ENCODE measurements at places on chromosomes 4 and X.
A peak's percentile ranks its signal among the peaks of the same experiment; 100 is the strongest.

DNA sequence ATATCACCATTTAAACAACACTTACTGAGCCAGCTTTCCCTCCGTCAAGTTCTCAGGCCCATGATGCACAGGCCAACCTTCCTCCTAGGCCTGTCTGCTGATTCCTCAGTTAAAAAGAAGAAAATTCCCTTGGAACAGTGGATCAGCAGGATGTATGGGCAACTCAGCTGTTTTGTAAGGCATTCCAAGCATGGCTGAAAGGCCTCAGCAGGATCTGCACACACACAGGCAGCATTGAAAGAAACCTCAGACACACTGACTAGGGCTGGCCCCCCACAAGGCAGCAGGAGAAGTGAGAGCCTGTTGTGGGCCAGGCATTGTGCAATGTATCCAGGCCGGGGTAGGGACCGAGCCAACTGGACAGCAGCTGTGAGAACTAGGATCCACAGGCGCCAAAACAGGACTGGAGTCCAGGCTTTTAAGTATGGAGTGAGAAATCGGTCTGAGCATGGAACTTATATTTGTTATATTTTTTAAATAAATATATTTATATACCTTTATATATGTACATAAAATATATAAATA lies 171.4 kb downstream of the NWD2 start:
- no peaks in the 10 kb centered on the region for H3K27me3 ChIP-seq
- no peaks in the 10 kb centered on the region for H3K4me1 ChIP-seq
- H3K27ac ChIP-seq, result no peak overlapping the region

DNA sequence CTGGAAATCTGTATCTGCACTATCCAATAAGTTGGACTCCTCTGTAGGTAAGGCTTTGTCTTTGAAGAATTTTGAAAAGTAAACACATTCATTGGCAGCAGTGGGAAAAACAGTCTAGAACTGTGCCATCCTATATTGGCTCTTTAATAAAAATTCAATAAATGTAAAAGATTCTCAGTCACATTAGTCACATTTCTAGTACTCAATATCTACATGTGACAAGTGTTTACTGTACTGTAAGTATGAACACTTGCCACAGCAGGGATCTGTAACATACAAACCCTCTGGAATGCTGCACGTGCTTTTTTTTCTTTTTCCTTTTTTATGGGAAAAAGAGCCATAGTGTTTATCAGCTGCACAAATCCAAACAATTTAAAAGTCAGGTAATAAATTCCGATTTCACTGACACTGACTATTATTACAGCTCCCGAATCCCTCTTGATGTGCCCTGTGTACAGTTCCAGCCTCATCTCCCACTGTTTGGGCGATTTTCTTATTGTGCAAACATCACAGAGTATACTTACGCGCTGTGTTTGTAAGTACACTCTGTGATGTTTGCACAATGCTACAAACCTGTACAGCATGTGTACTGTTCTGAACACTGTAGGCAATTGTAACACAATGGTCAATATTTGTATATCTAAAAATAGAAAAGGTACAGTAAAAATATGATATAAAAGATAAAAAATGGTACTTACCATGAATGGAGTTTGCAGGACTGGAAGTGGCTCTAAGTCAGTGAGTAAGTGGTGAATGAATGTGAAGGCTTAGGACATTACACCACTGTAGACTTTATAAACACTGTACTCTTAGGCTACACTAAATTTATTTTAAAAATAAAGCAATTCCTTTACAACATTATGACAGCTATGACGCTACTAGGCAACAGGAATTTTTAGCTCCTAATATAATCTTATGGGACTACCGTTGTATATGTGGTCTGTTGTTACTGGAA lies 8.7 kb downstream of the PYURF start:
- no peaks in the 10 kb centered on the region for H3K27me3 ChIP-seq
- H3K4me1 ChIP-seq, result no peaks in the 10 kb centered on the region
- DNase-seq, result no peak
- peaks cover under 1% of the 10 kb centered on the region for H3K36me3 ChIP-seq
- no peak overlapping the region for H3K4me3 ChIP-seq
- H3K27ac ChIP-seq, result no peak overlapping the region

- H3K4me3 ChIP-seq, result no peak overlapping the region
- H3K27ac ChIP-seq, result no peak overlapping the region
- DNase-seq, result no peak
- no peaks in the 10 kb centered on the region for H3K4me1 ChIP-seq
- no peaks in the 10 kb centered on the region for H3K27me3 ChIP-seq
Measured at GRCh38 chr4:47669946-47670345, 167.9 kb downstream of the CORIN start.

- H3K36me3 ChIP-seq, result peaks cover 5% of the 10 kb centered on the region
- peaks cover 5% of the 10 kb centered on the region for H3K4me1 ChIP-seq
- H3K27ac ChIP-seq, result no peak overlapping the region
- H3K4me3 ChIP-seq, result peak overlapping the region; percentile 48
- no peaks in the 10 kb centered on the region for H3K27me3 ChIP-seq
Measured at GRCh38 chr4:143558823-143559756, 45.6 kb downstream of the SMARCA5 start.

GRCh38 chrX:69568828-69569227 lies 47.1 kb upstream of the EDA start:
- no peak overlapping the region for H3K4me3 ChIP-seq
- H3K4me1 ChIP-seq, result no peaks in the 10 kb centered on the region
- H3K36me3 ChIP-seq, result no peaks in the 10 kb centered on the region
- H3K27ac ChIP-seq, result no peak overlapping the region
- H3K27me3 ChIP-seq, result no peaks in the 10 kb centered on the region

DNA sequence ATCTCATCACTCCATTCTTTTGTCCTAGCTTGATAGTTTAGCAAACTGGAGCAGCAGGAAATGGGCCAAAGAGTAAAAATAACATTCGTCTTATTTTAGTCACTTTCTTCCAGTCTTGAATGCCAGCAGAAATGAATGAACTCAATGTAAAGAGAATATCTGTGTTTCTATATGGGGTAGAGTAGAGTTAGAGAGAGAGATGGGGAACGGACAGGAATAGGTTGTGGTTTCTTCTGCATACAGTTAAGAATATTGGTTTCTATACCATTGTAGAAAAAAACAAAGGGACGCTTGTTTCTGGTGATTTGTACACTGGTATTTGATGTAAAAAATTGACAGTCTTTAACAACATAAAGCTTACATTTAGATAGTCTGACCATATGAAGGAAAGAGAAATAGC lies 8.9 kb downstream of the GPR174 start:
- DNase-seq, result no peak
- H3K36me3 ChIP-seq, result no peaks in the 10 kb centered on the region
- no peak overlapping the region for H3K4me3 ChIP-seq
- peaks cover 9% of the 10 kb centered on the region for H3K4me1 ChIP-seq

DNA sequence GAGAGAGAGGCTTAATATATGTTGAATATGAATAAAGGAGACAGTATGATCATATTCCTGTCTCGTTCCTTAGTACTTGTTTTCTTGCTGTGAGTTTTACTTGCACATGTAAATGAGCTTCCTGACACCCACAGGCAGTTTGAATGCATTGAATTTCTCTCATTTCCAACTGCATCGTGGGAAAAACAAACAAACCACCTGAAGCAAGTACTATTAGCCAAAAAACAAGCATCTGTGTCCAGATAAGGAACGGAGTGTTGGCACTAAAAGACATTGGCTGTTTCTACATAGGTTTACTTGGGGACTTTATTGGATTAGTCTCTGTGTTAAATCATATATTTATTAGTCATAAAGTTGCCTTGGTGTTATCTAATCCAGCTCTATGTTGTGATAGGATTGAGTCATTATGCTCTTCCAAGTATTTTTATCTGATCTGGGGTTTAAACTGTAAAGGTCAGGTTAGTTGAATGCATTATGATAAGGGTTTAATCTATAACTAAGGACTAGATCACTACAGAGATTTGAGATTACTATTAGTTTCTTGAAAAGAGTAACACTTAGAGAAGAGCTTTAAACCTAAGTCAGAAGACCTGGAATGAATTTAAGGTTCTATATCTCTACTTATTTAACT lies 339.0 kb upstream of the SPANXN4 start:
- no peaks in the 10 kb centered on the region for H3K27me3 ChIP-seq
- no peak overlapping the region for H3K4me3 ChIP-seq
- no peak for DNase-seq
- no peaks in the 10 kb centered on the region for H3K4me1 ChIP-seq
- no peak overlapping the region for H3K27ac ChIP-seq

GRCh38 chr4:83115000-83115399 lies 471 bp upstream of the PLAC8 start:
- peaks cover 10% of the 10 kb centered on the region for H3K4me1 ChIP-seq
- no peak overlapping the region for H3K4me3 ChIP-seq
- H3K36me3 ChIP-seq, result no peaks in the 10 kb centered on the region
- no peaks in the 10 kb centered on the region for H3K27me3 ChIP-seq

DNA sequence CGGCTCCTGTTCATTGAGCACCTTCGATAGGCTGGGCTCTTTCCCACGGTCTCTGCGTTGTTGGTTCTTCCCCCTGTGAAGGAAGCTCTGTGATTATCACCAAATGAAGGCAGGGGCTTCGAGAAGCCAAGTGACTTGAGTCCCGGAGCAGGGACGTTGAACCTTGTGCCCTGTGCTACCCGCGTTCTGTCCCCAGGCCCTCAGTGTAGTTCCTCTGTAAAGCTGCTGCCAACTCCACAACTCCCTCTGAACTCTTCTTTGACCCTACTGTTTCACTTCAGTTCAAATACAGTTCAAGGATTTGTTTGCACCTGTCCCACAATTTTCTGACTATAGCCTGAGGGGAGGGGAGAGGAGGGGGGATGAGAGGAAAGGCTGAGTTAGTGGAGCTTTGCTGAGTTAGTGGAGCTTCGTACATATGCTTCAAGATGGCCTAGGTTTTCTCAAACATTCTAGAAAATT lies 635 bp upstream of the PHF8 start:
- H3K27ac ChIP-seq, result peak overlapping the region; percentile 99
- no peak for DNase-seq

GRCh38 chr4:129822701-129823100 lies 726.7 kb downstream of the C4orf33 start:
- no peak overlapping the region for H3K27ac ChIP-seq
- H3K36me3 ChIP-seq, result no peaks in the 10 kb centered on the region
- H3K4me1 ChIP-seq, result no peaks in the 10 kb centered on the region
- no peak overlapping the region for H3K4me3 ChIP-seq

DNA sequence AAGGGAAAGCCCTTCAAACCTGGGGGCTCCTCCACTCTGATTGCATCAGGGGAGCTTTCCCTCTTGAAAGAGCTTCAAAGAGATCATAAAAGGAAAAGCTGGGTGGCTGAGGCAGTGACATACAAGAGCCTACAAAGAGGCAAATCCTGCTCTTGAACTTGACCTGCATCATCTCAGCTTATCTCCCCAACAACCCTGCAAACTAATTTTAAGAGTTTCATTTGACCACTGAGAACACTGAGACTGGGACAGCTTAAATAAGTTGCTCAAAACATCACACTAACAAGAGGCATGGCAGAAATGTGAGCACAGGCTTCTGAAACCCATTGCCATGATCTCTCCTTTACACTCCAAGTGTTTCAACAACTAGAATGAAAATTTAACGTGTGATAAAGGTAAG lies 101.6 kb upstream of the PPARGC1A start:
- no peak overlapping the region for H3K27ac ChIP-seq
- DNase-seq, result no peak
- H3K36me3 ChIP-seq, result no peaks in the 10 kb centered on the region
- H3K4me1 ChIP-seq, result no peaks in the 10 kb centered on the region
- no peaks in the 10 kb centered on the region for H3K27me3 ChIP-seq

DNA sequence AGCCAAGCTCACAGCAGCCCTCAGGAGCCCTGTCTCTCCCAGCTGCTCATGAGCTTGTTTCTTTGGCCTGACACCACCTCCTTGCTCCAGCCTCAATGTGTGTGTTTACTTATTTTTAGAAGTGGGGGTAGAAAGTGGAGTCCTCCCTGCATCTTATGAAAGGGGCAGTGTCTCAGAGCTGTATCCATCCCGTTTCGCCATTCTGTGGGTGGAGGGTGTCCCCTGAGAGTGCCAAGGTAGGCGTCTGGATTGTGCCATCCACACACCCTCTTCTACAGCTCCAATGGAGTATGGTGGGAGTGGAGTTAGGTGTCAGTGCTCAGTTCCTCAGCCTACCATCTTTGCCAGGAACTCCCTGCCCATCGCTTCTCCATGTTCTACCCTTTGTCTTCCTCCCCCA lies 8.3 kb downstream of the SPON2 start:
- no peaks in the 10 kb centered on the region for H3K36me3 ChIP-seq
- H3K4me3 ChIP-seq, result no peak overlapping the region
- H3K27me3 ChIP-seq, result peaks cover 21% of the 10 kb centered on the region
- DNase-seq, result no peak

- H3K4me1 ChIP-seq, result peaks cover 8% of the 10 kb centered on the region
- no peak overlapping the region for H3K4me3 ChIP-seq
- no peaks in the 10 kb centered on the region for H3K36me3 ChIP-seq
- peak overlapping the region; percentile 20 for H3K27ac ChIP-seq
- no peaks in the 10 kb centered on the region for H3K27me3 ChIP-seq
Measured at GRCh38 chr4:40502934-40503333, 126.7 kb downstream of the RBM47 start.
